ENCODE measurements at places on chromosomes 1 and 21.

DNA sequence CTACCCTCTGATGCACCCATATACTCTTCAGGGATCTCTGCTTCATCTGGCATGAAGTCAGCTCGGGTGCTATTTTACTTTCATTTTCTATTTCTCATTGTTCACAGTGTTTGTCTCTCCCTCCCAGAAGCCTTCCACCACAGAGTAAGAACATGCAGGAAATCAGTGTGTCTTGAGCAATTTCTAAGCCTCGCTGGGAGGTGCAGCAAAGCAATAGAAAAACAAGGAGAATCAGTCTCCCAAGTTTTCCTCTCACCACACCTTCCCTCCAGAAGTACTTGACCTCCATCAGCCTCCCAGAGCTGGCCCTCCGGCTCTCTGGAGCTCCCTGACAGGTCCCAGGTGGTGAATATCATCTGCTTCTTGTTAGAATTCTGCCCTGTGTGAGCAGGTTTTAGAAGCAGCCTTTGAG, 594.7 kb upstream of the CAMK1G start:
- DNase-seq = no peak

DNA sequence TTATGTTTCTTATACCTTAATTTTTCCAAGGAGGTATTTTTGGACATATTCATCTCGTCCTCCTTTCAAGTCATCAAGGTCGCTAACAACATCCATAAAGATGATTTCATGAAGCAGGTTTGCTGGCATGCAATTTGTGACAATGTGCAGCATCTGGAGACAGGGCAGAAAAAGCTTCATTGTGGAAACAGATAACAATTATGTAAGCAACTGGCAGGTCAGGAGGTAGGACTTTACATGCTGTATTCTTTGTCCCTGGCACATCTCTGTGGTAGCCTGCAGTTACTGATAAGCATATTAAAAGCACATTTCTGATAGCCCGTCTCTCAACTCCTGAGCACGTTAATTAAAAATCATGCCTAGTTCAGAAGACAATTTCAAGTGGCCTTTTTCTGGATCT, 156.8 kb downstream of the LEPR start:
- DNase-seq = no peak

DNA sequence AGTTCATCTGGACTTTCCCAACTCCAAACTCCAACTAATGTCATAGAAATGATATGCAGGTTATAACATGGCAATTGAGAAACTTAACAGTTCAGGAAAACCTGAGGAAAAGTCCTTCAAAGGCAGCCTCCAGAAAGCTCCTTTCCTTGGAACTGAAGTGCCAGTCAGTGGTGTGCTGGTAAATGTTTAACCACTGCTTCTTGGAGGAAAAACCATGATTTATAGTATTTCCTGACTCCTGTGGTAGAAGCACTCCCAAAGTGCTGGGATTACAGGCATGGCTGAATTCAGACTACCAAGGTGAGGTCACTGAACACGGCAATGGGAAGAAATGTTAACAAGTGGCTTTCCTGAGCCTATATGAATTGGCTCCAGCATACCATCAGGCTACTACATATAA, 26.7 kb upstream of the ZNHIT6 start:
- no peak for DNase-seq

- DNase-seq = peak; percentile 74
These were observed 59.9 kb downstream of the DISP3 start for GRCh38 chr1:11538886-11539285.

DNA sequence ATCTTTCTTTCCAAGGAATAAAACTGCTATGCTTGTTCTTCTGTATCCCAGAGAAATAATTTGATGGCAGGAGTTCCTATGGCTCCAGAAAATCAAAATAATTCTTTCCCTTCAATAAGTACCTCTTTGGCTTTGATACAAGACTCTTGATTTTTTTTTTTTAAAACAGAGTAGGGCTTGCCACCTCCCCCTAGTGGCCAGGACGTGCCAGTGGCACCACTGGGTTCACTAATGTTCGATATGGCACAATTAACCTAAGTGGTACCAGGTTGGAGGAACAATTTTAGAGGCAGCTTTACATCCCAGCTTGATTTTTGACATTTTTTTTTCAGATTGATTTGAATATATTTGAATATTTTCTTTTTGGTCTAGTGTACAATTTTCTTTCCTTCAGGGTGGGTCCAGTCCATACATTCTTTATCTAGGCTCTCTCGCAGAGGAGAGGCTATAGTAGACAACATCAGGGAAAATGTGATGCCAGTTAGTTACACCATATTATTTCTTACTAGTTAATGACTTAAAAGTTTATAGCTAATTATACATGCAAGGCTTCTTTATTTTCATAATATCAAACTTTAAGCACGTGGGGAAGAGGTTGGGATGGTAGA, 330.9 kb downstream of the S1PR1 start:
- peak; percentile 26 for DNase-seq

DNA sequence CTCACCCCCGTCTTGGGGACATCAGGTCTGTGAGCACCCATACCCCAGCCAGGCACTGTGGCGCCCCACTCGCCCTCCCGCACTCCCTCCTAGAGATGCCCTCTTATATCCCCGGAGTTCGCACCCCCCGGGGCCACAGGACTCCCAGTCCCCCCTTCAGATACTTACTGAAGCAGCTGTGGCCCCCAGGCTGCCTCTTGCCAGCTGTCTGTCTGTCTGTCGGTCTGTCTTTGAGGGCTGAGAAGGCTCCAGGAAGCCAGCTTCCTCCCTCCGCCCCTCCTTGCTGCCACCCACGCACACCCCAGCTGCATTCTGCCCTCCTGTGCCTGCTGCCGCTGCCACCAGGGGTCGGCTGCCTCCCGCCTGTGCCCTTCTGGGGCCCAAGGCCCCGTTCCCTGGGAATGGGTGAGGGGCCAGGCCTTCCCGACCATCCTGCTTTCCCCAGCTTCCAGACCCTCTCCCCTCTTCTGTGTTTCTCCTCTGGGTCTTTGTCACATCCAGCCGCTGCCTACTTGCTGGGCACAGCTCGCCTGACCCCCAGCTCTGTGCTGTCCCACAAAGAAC, at the start of gene PTPN7:
TSS of gene PTPN7 (minus strand) at position 226 of the 564 bp plus-strand sequence. CDS start 1,200 bp downstream, outside the sequence.
- peak; percentile 69 for DNase-seq

DNA sequence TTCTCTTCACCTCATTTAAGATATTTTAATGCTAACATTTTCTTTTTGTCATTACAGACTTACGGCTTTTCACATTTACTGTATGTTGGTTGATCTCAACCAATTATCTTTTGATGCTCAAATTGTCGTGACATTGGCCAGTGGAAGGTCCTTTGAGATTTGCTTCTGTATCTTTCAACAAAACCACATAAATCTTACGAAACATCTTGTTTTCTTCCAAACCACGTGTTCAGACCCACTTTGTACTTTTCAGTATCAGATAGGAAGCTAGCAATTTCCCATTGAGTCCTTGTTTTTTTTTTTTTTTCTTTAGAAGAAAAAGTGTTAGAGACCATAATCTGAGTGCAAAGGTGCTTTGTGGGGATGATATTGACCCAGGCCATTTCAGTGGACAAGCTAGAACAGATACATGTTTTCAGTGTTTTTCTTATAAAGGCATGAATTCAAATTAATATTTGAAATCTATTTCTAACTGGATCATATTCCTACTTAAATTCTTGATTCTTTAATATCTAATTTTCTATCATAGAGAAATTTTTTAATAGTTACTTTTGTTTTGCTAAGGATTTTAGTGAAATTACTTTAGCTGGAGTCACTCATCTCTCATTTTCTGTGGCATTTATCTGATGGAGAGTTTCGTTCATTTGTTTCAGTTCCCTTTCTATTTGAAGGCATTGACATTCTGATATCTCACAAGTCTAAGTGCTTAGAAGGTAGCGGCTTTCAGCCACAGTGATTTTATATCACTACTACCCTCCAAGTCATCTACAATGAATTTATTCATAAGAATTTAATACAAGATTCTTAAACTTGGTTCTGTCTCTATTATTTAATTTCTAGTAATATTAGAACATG, 26.7 kb downstream of the ATG4C start:
- no peak for DNase-seq

Data from H7 (cell line).